T-cell (primary cell): ENCODE measurements at places on chromosomes 13 and 19. TPM values are rescaled to one million over a fixed set of nuclear protein-coding genes. Genes with fewer than 3 reads are reported as not detected.

The SIGLEC8 gene
- not detected for total RNA-seq

The IGLON5 gene
- not detected for total RNA-seq

The POP4 gene
- 55.5 TPM for total RNA-seq

The ERICH6B gene
- not detected for total RNA-seq

The IGFL2 gene
- total RNA-seq: not detected

The PRODH2 gene
- total RNA-seq: not detected

The ZNF493 gene
- 42.5 TPM for total RNA-seq

The FAM216B gene
- not detected for total RNA-seq

The LENG9 gene
- total RNA-seq: 7.5 TPM

The LRCH1 gene
- total RNA-seq: 21.8 TPM

The NLRP5 gene
- total RNA-seq: not detected

The DZIP1 gene
- not detected for total RNA-seq

GRCh38 chr13:34578471-34578870 is 363.6 kb upstream of the NBEA start:
- no peaks in the 10 kb centered on the region for H3K4me1 ChIP-seq
- H3K27ac ChIP-seq: no peak overlapping the region
- no peaks in the 10 kb centered on the region for H3K27me3 ChIP-seq
- no peak overlapping the region for H3K4me3 ChIP-seq
- DNase-seq: no peak

DNA sequence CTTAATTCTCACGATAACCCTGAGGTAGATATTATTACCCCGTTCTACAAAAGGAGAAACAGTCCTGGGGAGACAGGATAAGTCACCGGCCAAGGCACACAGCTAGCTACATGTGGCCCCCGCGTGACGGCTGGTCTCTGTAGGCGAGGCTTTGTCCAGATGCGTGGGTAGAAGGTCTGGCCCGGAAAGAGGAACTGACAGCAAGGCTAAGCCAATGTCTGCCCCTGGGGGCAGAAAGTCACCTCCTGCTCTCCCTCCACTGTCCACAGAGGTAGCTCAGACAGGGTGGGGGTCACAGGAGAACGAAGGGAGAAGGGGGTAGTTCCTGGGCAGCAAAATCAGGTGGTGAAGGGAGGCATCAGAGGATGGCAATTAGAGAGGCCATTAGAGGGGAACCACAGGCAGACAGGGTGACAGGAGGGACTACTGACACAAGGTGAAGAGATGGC is 1.8 kb downstream of the APOC4 start:
- DNase-seq: no peak
- H3K4me3 ChIP-seq: no peak overlapping the region
- H3K4me1 ChIP-seq: no peaks in the 10 kb centered on the region
- H3K27me3 ChIP-seq: no peaks in the 10 kb centered on the region
- H3K27ac ChIP-seq: no peak overlapping the region
- H3K36me3 ChIP-seq: no peaks in the 10 kb centered on the region

DNA sequence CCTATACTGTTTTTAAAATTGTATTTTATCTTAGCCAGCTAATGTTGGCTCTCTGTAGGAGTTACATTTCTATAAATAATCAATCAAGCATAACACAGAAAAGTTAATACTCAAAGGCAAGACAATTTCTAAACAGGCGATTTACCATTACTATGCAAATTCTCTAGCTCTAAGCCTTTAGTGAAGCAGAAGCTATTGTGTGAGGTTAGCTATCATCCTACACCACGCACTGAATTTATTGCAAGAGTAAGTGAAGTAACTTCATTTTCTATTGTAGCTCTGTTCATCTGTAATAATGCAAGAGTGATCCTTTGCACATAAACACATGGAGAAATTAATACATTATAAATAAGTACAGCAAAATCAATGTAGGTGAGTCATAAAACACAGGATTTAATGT is 439.3 kb downstream of the PCDH9 start:
- DNase-seq: no peak
- no peak overlapping the region for H3K27ac ChIP-seq

DNA sequence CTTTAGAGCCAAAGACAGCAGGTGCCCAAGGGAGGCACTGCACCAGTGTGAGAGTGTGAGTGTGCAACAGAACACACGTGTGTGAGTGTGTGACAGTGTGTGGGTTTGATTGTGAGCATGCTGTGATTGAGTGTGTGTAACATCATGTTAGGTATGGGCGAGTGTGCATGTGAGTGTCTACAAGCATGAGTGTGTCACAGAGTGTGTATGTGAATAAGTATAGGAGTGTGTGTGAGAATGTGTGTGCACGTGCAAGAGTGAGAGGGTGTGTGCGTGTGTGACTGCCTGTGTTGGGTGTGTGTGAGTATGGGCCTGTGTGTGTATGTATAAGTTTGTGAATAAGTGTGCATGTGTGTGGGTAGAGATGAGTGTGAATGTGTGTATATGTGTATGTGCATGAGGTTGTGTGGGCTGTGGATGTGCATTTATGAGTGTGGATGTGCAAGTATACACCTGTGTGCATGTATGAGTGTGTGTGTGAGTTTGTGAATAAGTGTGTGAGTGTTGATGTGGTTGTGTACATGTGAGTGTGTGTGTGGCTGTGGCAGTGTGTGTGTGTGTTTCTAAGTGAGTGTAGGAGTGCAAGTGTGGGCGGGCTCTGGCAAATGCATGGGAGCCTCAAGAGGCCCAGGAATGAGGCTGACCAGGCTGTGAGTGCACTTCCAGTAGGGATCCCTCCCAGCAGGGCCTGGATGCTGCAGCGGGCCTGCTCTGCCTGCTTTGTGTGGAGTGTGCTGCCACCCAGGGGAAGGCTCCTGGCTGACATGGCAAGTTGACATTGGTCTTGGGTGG is 198.4 kb downstream of the COL4A1 start:
- H3K4me3 ChIP-seq: no peak overlapping the region
- H3K27ac ChIP-seq: no peak overlapping the region
- H3K4me1 ChIP-seq: no peaks in the 10 kb centered on the region
- no peak for DNase-seq

DNA sequence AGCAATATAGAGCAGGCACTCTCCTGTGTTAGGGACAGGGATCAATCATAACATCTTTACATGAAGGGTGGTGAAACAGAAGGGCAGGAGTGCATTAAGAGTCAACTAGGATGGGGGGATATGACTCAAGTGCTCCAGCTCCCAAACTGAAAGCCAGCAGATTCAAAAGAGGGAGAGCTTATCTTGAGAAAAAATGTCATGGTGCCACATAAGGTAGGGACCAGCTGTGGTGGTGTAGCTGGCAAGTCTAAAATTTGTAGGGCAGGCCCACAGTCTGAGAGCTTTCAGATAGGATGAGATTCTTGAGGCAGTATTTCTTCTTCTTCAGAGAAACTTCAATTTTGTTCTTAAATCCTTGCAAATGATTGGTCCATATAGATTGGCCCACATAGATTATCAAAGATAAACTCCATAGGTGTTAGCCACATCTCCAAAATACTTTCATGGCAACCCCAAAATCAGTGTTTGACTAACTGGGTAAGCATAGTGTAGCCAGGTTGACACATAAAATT is 19.1 kb downstream of the DNAJC15 start:
- peaks cover 2% of the 10 kb centered on the region for H3K4me1 ChIP-seq
- DNase-seq: no peak
- H3K27ac ChIP-seq: no peak overlapping the region
- H3K4me3 ChIP-seq: no peak overlapping the region

DNA sequence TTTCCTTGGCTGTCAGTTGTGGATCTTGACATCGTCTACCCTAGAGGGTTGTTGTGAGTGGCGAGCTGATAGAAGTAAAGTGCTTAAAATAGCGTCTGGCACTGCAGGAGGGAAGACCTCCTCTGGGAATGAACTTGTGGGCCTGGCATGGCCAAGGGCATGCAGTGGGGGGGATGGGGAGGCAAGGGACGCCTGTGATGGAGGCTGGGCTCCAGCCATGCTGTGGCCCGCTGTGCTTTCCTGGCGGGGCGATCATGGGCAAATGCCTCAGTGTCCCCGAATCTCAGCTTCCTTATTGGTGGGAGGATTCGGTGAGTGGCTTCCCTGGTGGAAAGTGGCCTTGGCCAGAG is 10.7 kb downstream of the CARM1 start:
- H3K27me3 ChIP-seq: no peaks in the 10 kb centered on the region
- H3K36me3 ChIP-seq: no peaks in the 10 kb centered on the region
- no peak for DNase-seq
- H3K27ac ChIP-seq: no peak overlapping the region
- H3K4me1 ChIP-seq: peaks cover 11% of the 10 kb centered on the region

- H3K4me3 ChIP-seq: no peak overlapping the region
- no peak overlapping the region for H3K27ac ChIP-seq
- H3K36me3 ChIP-seq: no peaks in the 10 kb centered on the region
- H3K4me1 ChIP-seq: no peaks in the 10 kb centered on the region
- DNase-seq: no peak
These were observed 2.9 kb upstream of the CYP2F1 start for GRCh38 chr19:41111296-41111695.

- peaks cover 16% of the 10 kb centered on the region for H3K36me3 ChIP-seq
- DNase-seq: no peak
- H3K27ac ChIP-seq: no peak overlapping the region
These were observed 27.2 kb downstream of the CAPN12 start for GRCh38 chr19:38717051-38717450.

DNA sequence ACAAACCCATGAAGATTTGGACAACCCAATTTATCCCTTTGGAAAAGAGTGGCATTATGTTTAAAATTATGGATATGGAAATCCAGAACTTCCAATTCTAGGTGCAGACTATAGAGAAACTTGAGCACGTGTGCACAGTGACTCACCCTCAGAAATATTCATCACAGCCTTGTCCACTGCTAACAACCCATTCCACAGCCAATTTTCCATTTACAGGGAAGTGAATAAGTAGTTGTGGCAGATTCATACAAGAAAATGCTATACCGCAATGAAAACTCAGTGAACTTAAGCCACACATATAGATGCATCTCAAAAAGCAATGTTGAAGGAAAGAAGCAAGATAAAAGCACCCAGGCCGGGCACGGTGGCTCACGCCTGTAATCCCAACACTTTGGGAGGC is 133.3 kb downstream of the USP12 start:
- no peaks in the 10 kb centered on the region for H3K27me3 ChIP-seq
- DNase-seq: no peak
- H3K36me3 ChIP-seq: no peaks in the 10 kb centered on the region
- H3K4me1 ChIP-seq: no peaks in the 10 kb centered on the region

GRCh38 chr19:44800461-44800860 is 8.4 kb upstream of the BCAM start:
- peak; percentile 67 for DNase-seq
- H3K4me3 ChIP-seq: no peak overlapping the region
- H3K27me3 ChIP-seq: peaks cover 4% of the 10 kb centered on the region
- peaks cover 20% of the 10 kb centered on the region for H3K4me1 ChIP-seq

- no peaks in the 10 kb centered on the region for H3K36me3 ChIP-seq
- H3K4me1 ChIP-seq: peaks cover 23% of the 10 kb centered on the region
- peak overlapping the region; percentile 60 for H3K4me3 ChIP-seq
- no peaks in the 10 kb centered on the region for H3K27me3 ChIP-seq
These were observed 924 bp downstream of the TNFSF13B start for GRCh38 chr13:108270442-108270841.

GRCh38 chr13:51953347-51954195 is 57.7 kb downstream of the ATP7B start:
- H3K4me3 ChIP-seq: no peak overlapping the region
- peaks cover 2% of the 10 kb centered on the region for H3K4me1 ChIP-seq
- no peak overlapping the region for H3K27ac ChIP-seq
- no peaks in the 10 kb centered on the region for H3K36me3 ChIP-seq

DNA sequence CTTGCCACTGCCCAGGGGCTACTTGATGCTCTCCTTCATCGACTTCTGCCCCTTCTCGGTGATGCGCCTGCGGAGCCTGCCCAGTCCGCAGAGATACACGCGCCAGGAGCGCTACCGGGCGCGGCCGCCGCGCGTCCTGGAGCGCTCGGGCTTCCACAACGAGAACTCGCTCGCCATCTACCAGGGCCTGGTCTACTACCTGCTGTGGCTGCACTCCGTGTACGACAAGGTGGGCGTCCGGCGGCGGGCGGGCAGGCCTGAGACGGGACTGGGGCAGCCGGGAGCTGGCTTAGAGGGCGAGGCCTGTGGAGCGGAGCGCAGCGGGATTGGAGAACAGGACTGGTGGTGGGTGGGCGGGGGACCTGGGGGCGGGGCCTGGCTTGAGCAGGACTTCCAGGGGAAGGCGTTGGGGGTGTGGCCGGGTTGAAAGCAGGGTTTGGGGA is 12.7 kb upstream of the PSMD8 start:
- no peaks in the 10 kb centered on the region for H3K36me3 ChIP-seq
- no peak overlapping the region for H3K27ac ChIP-seq
- H3K4me1 ChIP-seq: peaks cover 6% of the 10 kb centered on the region
- DNase-seq: peak; percentile 8
- H3K27me3 ChIP-seq: no peaks in the 10 kb centered on the region
